ENCODE measurements at places on chromosomes 12 and 14. TPM values are rescaled to one million over a fixed set of nuclear protein-coding genes. Genes with fewer than 3 reads are reported as not detected.
A peak's percentile ranks its signal among the peaks of the same experiment; 100 is the strongest.

DNA sequence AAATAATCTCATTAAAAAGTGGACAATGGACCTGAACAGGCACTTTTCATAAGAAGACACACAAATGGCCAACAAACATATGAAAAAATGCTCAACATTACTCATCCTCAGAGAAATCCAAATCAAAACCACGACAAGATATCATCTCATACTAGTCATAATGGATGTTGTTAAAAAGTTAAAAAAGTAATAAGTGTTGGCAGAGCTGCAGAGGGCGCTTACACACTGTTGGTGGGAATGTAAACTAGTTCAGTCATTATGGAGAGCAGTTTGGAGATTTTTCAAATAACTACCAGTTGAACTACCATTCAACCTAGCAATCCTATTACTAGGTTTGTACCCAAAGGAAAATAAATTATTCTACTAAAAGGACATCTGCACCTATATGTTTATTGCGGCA, 47.2 kb downstream of the FOXG1 start:
- H3K27me3 ChIP-seq: no peaks in the 10 kb centered on the region
- no peak overlapping the region for H3K27ac ChIP-seq
- DNase-seq: peak; percentile 3
- H3K36me3 ChIP-seq: no peaks in the 10 kb centered on the region

GRCh38 chr14:29799464-29800095, 128.1 kb downstream of the PRKD1 start:
- H3K27ac ChIP-seq: no peak overlapping the region
- H3K36me3 ChIP-seq: no peaks in the 10 kb centered on the region
- no peak for DNase-seq

The PPM1H gene
- 14.7 TPM for total RNA-seq

DNA sequence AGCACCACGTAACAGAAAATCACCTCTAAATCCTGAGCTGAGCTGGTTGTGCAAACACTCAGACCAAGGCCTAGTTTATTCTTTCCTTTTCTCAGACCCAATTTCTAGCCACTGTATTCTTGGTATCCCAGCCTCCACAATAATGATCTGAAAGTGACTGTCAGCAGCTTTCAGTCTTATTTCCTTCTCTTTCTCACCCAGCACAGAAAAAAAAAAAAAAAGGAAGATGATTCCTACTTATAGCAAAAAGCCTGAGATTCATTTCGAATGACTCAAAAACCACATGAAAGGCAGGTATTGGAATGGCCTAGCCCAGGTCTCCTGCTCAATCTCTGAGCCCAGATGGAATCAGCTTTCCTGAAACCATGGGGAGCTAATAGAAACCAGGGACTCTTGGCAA, 298.6 kb upstream of the PPFIA2 start:
- no peak overlapping the region for H3K27ac ChIP-seq
- DNase-seq: no peak
- H3K36me3 ChIP-seq: no peaks in the 10 kb centered on the region
- no peak overlapping the region for H3K4me3 ChIP-seq

The GXYLT1 gene
- 12.8 TPM for total RNA-seq

The NFYB gene
- 24.5 TPM for total RNA-seq

Data from HFFc6 (cell line).